Caki2 (cell line): ENCODE measurements at places on chromosomes 3 and 15. TPM values are rescaled to one million over a fixed set of nuclear protein-coding genes. Genes with fewer than 3 reads are reported as not detected.
A peak's percentile ranks its signal among the peaks of the same experiment; 100 is the strongest.

- DNase-seq, result no peak
These were observed 40.6 kb upstream of the TMEM108 start for GRCh38 chr3:132997404-132998185.

DNA sequence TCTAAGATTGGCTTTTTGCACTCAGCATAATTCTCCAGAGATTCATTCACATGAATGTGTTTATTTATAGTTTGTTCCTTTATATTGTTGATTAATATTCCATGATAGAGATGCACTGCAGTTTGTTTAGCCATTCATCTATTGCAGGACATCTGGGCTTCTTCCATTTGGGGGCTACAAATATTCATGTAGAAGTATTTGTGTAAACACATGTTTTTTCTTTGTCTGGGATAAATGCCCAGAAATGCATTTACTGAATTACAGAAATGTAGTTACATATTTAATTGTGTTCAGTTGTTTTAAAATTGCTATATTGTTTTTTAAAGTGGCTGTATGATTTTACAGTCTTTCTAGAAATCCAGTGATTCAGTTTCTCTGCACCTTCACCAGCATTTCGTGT is 635.0 kb downstream of the ZIC1 start:
- no peak for DNase-seq

The CCR9 gene
- 0.81 TPM in 1 of 2 replicates, not detected in the other for total RNA-seq

GRCh38 chr15:28128031-28128430 is 28.9 kb upstream of the OCA2 start:
- no peak for DNase-seq

The AMT gene
- not detected in 2 replicates for total RNA-seq

DNA sequence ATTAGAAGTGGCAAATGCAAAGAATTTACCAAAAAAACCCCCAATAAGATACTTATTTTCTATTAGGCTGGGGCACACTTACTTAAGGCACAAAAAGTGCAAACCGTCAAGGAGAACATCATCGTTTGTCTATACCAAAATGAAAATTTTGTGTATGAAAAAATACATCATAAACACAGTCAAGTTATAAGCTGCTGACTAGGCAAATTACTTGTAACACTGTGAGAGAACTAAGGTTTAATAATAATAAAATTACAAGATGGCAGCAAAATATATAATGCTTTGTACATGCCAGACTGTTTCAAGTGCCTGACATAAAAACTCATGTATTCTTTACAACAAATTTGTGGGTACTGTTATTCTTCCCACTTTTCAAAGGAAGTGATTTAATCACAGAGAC is 297.2 kb upstream of the CRBN start:
- no peak for DNase-seq

GRCh38 chr3:85182975-85183752 is 224.4 kb downstream of the CADM2 start:
- DNase-seq, result no peak

GRCh38 chr3:112413074-112413473 is 80.1 kb downstream of the CD200 start:
- no peak for DNase-seq

GRCh38 chr3:16069149-16069922 is 105.1 kb upstream of the GALNT15 start:
- DNase-seq, result peak; percentile 64

- DNase-seq, result no peak
These were observed 31.9 kb downstream of the CRTC3 start for GRCh38 chr15:90561344-90562244.

- no peak for DNase-seq
These were observed 7.0 kb downstream of the MINDY4B start for GRCh38 chr3:150898046-150898754.

GRCh38 chr3:136835813-136836510 is 17.0 kb downstream of the SLC35G2 start:
- DNase-seq, result no peak

- DNase-seq, result no peak
These were observed 171.0 kb upstream of the SLC24A5 start for GRCh38 chr15:47949815-47950214.

The TMEM108 gene
- not detected in 2 replicates for total RNA-seq

- DNase-seq, result no peak
These were observed 25.1 kb upstream of the FSTL1 start for GRCh38 chr3:120475722-120476377.

The GFM1 gene
- total RNA-seq, result 35.0 and 45.0 TPM in 2 replicates

DNA sequence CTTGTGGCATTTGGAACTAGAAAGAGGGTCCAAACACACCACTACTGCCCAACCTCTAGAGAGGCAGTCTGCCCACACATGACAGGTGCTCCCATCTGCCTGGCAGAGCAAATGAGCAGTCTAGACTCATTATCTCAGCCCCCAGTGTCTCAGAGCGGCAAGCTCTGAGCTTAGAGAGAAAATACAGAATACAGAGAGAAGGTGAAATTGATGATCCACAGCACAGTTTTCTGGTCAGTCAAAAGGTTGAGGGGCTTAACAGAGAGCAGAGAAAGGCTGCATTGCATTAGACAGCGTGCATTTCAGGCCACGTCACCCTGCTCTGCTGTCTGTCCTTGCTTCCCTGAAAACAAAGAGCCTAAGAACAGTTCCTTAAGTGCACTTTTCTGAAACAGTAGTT is 135.1 kb downstream of the KCNMB2 start:
- DNase-seq, result no peak

The C3orf85 gene
- total RNA-seq, result not detected in 2 replicates

The HESX1 gene
- total RNA-seq, result 0.84 and 1.7 TPM in 2 replicates

DNA sequence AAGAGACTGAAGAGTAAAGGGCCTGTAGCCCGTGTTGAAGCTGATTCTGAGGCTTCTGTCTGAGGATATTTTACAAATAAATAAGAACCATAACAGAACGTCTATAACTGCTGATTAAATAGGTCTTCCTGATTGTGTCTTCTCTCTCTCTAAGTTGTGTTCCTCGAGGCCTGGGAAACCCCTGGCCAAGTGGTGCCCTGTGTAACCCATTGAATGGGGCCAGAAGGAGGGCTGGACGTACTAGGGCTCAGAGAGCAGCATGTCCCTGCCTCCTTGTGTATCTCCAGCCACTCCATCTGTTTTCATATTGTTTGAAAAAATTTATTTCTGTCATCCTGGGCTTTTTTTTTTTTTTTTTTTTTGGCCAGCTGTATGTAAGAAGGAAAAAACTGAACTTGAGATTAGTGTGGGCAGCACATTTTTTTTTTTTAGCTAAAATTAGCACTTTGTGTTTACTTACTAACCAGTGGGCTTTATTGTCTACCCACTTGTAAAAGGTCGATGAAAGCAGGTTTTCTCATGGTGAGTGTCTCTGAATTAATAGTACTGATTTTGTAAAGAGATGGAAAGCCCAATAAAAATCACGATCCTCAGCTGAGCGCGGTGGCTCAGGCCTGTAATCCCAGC is 10.7 kb downstream of the DHX30 start:
- DNase-seq, result no peak

The CPEB1 gene
- 15.8 and 16.7 TPM in 2 replicates for total RNA-seq

GRCh38 chr3:147393943-147394883 is 12.1 kb downstream of the ZIC4 start:
- no peak for DNase-seq

- DNase-seq, result no peak
These were observed 4.3 kb downstream of the PROS1 start for GRCh38 chr3:93969443-93969842.

The CHRNA3 gene
- not detected in 2 replicates for total RNA-seq

DNA sequence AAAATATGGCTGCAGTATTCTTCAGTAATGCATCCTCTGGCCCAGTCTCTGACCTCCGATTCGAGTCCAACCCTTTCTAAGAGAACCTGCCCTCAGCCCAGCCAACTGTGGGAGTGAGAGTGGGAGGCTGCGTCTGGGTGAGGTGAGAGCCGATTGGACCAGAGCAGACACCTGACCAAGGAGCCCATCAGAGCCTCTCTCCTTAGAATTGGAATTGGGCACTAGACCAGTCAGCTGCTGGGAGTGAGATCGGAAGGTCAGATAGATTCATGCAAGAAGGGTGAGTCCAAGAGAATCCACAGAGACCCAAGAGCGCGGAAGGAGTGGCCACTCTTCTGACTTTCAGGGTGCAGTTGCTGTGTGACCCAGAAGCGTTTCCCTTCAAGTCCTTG is 10.2 kb downstream of the RASL12 start:
- DNase-seq, result no peak

GRCh38 chr15:51348688-51349087 is 7.2 kb downstream of the GLDN start:
- no peak for DNase-seq

DNA sequence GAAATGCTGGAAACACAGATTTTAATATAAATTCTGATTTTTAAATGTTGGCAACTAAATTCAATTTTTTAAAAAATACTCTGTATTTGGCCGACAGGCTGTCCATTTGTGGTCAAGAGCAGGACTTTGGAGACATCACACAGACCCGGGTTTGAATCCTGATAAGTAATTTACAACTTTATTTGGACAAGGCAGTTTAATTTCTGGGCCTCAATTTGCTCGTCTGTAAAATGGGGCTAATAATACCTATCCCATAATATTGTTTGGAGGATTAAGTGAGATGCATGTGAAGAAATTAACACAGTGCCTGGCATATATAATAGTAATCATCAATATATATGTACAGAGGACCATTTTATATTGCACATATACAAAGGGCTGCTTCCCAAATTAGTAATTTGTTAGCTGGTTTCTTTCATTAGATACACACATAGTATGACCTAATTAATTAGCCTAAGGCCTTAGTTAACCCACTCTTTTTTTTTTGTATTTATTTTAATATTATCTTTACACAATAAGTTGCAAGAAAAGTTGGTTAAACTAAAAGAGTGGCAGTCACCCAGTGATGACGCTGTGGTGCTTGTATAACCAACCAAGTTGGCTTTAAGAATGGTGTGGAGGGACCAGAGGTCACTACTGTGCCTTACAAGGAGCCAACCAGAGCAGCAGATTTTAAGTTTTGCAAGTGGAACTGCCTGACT is 665 bp downstream of the PIGB start:
- no peak for DNase-seq

GRCh38 chr3:144501467-144501866 is 529.8 kb downstream of the DIPK2A start:
- no peak for DNase-seq

The SLC24A5 gene
- total RNA-seq, result not detected in 2 replicates

DNA sequence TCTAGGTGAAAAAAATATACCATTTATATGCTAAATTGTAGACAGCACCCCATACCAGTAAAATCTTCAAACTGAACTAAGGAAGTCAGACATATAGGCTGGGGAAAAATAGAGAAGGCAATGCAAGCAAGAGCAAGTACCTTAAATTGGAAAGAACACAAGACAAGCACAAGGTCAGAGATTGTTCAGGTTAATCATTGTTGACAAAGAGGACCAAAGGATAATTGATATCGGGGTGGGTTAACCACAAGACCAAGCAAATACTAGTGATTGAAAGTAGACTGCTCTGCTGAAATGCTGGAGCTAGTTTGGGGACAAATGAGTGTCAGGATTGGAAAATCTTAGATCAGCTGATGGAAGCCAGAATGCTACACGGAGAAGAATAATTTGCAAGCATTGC is 499.8 kb downstream of the ROBO2 start:
- peak; percentile 22 for DNase-seq

DNA sequence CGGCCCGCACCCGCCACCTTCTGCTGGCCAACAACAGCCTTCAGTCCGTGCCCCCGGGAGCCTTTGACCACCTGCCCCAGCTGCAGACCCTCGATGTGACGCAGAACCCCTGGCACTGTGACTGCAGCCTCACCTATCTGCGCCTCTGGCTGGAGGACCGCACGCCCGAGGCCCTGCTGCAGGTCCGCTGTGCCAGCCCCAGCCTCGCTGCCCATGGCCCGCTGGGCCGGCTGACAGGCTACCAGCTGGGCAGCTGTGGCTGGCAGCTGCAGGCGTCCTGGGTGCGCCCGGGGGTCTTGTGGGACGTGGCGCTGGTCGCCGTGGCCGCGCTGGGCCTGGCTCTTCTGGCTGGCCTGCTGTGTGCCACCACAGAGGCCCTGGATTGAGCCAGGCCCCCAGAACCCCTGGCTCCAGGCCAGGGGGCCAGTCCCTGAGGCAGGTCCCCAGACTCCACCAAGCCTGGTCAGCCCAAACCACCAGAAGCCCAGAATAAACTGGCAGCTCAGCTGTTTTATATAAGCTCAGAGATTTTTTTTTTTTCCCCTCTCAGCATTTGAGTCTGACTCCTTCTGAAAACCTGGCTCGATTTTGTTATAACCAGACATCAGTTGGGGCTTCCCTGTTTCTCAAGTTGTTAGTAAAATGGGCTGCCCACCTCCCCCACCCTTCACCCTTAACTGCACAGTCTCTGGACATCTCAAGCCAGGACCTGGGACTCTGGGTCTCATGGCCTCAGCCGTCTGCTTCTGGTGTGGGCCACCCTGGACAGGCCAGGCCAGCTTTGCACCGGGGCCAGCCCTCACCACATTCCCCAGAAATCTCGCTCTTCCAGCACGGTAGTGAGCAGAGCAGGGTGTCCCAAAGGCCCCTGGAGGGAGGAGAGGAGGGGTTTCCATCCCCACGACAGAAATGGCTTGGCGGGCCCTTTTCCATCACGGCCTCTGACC is 1.6 kb downstream of the GP9 start:
- DNase-seq, result no peak

The LINGO1 gene
- total RNA-seq, result 0.14 TPM in 1 of 2 replicates, not detected in the other

DNA sequence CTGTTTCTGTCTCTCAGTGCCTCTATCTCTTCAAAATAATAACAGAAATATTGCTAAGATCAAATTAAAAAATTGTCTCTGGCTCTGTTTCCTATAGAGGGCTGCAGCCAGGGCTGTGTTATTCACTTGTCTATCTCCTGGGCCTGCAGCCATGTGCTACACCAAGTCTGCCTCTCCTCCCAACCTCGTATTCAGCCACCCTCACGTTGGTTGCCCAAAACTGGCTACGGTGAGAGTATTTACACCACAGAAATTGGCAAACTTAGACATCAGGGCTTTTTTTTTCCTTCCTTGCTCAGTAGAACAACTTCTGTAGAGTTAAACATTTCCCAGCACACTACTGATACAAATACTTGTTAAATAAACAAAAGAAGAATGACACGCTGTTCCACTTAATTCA is 320.9 kb upstream of the ICE2 start:
- DNase-seq, result no peak

- DNase-seq, result no peak
These were observed 151.9 kb downstream of the FAM43A start for GRCh38 chr3:194837457-194838127.

The DUOXA2 gene
- total RNA-seq, result not detected in 2 replicates

GRCh38 chr3:127867986-127868385 is 45.7 kb upstream of the MGLL start:
- DNase-seq, result no peak

The SLC51B gene
- total RNA-seq, result not detected in 2 replicates

DNA sequence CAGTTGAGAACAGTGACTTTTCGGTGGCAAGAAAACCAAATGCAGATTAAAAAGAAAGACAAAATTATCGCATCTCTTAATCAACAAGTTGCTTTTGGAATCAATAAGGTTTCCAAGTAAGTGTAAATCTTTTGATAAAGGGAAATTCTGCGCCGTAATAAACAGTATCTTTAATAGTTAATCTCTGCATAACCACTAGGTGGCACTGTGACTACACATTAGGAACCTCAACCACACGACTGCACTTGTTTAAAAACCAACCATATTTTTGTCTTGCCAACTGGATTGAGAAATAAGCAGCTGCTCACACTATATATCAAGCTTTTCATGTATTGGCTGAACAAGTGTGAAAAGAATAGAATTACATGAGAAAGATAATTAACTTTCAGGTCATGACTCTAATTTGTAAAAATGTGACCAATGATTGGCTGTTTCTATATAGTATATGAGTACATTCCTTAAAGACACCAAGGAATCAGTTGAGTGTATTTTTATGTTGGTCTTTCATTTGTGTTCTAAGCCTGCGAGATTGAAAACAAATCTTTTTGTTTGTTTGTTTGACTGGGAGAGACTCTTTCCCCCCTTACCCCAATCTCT is 72.7 kb downstream of the DZIP3 start:
- peak; percentile 21 for DNase-seq

The LCTL gene
- total RNA-seq, result not detected in 2 replicates
